Gastroesophageal sphincter (tissue), 4 donors: ENCODE measurements at places on chromosomes 7 and 10.

GRCh38 chr10:111207500-111207899, 130.7 kb downstream of the ADRA2A start:
- ATAC-seq, result no peak

DNA sequence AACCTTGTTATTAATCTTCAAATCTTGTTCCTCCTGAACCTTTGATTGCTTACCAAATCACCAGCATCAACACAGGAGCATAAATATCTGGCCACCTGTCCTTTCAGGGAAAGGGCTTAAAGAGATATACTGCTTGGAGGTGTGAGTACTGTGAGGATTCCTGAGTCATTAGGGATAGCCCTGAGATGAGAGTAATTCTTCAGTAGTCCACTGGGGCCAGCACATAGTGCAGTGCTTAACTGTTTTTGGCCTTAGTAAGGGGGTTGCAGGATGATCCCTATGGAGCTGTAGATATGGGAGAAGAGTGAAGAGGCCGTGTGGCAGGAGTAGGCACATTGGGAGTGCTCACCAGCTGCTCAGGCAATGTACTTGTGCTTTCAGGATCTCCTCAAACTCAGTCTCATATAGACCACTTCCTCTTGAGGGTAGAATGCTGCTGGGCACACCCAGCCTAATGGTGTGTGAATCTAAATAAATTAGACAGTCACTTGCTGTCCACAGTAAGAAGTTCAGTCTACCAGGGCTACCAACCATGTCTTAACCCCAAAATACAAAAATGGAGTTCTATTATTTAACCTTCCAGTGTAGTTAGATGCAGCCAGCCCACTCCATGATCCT, 26.5 kb upstream of the GPR141 start:
- ATAC-seq, result no peak

GRCh38 chr7:33680682-33681081, 224.7 kb upstream of the BMPER start:
- no peak for ATAC-seq

DNA sequence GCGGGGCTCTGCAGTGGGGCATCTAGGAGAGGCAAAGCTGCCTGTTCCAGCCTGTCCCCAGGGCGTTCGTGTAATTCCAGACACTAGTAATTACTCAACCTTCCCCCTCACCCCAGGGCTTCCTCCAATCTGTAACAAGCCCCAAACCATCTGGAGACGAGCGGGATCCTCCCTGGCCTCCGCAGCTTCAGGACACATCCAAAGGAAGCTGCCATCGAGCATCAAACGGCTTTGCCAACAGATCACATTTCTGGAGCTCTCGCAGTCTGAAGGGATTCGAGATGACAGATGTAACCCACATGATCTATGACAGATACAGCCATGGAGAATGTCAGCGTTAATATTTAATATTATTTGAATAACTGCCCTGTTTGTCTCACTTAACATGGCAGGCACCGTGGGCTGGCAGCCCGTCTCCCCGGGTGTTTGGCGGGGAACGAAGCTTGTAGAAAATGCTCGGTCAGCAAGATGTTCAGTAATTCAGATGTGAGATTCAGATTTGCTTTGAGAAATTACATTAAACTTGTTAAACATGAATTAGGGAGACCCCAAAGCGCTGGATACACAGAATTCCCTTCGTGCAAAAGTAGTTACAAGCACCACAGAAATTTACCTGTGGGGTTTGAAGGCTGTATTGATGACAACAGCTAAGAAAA, 108.5 kb upstream of the C7orf33 start:
- ATAC-seq, result no peak

DNA sequence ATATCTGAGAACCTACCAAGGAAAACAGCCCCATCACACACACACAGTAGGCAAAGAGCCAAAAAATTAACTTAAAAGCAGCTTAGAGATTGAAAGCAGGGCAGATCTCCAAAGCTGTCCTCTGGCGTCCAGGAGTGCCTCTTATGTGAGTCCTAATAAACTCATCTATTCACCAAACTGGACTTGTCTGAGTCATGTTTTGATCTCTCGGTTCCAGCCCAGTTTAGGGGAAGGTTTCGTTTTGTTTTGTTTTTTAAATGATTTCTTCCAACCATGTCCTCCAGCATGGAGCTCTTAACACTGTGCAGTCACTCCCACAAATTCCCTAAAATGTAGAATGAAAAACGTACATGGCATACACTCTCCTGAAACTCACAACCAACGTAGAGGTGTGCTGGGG, 6.7 kb upstream of the PRSS37 start:
- ATAC-seq, result no peak

DNA sequence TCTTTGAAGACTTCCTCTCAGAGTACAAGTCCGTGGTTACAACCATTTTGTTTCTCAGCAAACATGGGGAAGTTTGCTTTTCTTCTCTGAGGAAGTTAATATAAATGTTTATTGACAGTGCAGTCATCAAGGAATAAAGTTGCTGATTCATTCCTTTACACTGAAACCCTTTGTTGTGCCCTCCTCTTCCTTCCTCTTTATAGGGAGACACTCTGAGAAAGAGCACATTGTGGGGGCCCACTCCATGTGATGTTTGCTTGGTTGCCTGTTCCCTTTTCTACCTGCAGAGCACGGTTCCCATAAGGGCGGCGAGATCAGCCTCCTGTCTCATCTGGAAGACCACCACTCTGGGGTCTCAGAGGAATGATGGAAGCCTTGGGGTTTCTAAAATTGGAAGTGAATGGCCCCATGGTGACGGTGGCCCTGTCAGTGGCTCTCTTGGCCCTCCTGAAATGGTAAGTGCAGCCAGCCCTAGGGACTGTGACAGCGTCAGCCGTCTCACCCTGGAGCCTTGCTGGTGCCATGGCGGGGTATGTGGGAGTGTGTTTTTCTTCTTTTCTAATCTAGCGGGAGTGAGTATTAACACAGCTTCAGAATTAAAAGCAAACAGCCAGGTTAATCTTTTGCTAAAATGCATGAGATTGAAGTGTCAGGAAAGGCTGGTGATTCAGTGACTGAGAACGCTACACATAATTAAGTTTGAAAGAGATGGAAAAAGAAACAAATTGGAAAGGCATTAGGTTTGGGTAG, at the start of gene TBXAS1:
TSS of gene TBXAS1 (plus strand) at position 240 of the 750 bp plus-strand sequence. CDS start at position 367, 127 bp downstream.
- ATAC-seq, result peak; percentile 36

- no peak for ATAC-seq
Observed at GRCh38 chr10:46329690-46330016, 42.9 kb downstream of the ANTXRL start.

DNA sequence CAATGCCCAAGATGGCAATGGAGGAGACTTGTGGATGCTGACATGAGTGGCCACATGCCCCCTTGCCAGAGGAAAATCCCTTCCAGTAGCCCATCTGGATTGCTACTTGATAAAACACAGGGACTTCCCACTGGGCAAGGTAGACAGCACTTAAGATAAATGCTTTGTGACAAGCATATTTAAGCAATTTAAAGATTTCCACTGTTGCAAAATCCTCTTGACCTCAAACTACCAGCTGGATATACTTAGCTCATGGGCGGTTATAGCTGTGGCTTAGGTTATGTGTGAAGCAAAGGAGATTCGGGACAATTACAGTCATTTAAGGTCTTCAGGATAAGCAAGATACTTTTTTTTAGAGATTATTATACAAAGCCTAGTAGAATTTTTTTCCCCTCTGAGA, 238.1 kb downstream of the BMPER start:
- ATAC-seq, result no peak

GRCh38 chr10:68095153-68095552, 14.1 kb upstream of the MYPN start:
- no peak for ATAC-seq

- ATAC-seq, result no peak
Observed at GRCh38 chr10:21161647-21162046, 264.5 kb upstream of the NEBL start.

- ATAC-seq, result no peak
Observed at GRCh38 chr7:121480566-121481335, 84.6 kb upstream of the FAM3C start.

DNA sequence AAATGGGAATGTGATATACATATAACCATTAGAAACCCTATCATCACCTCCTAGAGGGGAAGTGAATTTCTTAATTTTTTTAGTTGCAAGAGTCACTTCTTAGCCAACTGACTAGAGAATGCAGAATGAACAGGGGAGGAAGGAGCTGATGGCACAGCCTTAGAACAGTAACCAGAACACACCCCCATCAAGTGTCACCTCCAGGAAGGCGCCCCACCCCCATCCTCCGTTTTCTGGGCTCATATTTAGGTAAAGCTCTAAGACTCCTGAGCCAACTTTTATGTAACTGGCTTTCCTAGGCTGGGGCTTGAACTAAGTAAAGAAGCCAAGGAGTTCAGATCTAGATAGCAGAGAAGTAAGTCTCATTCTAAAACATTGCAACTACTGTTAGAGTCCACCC, 54.0 kb downstream of the COL17A1 start:
- no peak for ATAC-seq

DNA sequence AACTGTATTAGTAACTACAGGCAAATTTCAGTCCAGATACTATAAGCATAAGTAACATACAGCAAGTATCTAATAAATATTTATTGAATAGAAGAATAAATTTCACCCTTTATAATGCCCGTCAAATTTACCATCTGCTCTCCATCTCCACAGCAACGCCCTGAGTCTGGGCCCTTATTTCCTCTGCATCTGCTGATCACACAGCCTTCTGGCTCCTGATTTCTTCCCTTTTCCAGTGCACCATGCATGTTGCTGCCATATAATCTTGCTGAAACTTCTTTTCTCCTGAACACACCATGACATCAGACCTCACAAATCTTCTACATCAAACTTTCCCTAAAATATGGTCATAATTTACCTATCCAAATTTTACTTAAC, 15.4 kb downstream of the HYCC1 start:
- ATAC-seq, result no peak

DNA sequence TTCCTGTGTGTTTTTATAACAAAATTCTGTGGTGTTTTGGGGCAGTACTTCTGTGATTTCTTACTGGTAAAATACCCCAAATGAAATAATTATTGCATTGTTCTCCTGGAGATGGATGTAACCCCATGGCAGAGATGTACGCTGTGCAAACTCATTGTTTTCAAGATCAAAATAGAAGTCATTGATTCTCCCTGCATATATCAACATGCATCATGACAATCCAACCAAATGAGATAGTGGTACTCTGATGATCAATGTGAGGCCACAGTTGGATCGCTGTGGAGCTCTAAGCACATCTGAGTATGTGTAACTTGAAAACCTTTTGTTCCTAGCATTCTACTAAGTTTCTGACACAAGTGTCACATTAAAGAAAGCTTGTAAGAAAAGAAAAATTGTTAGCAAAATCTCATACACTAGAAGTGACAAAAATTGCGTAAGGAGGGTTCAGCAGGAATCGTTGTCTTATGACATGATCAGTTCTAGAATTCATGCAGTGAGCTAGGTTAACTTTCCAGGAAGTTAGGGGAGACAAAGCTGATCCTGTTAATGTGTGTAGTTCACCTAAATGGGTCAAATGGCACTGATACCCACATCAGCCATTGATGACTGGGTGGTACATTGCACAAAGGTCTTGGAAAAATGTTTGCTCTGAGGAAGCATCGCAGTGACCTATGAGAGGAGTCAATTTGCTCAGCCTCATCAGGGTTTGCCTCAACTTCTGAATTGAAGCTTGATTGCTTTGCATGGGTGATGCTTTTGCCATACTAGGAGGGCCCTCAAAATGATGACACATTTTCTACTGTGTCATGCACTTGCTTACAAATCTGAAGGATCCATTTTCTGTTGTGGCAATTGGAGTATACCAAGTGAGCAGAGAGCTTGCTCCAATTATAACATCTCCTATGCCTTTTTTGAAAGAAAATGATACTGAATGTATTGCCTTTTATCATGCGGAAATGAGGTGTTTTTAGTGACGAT, 145.1 kb downstream of the PLXDC2 start:
- ATAC-seq, result no peak
